C1 segment of cervical spinal cord (tissue), 14 donors: ENCODE measurements at places on chromosomes 2 and 18.

GRCh38 chr18:49911427-49911826, 98.1 kb upstream of the ACAA2 start:
- no peak for DNase-seq

GRCh38 chr2:143171817-143172216, 42.6 kb downstream of the ARHGAP15 start:
- no peak for DNase-seq

GRCh38 chr2:218020966-218021535, 18.3 kb upstream of the TNS1 start:
- DNase-seq: no peak

- no peak for DNase-seq
Observed at GRCh38 chr18:44545359-44545985, 135.2 kb upstream of the SETBP1 start.
